ENCODE measurements at places on chromosomes 6 and 20.

DNA sequence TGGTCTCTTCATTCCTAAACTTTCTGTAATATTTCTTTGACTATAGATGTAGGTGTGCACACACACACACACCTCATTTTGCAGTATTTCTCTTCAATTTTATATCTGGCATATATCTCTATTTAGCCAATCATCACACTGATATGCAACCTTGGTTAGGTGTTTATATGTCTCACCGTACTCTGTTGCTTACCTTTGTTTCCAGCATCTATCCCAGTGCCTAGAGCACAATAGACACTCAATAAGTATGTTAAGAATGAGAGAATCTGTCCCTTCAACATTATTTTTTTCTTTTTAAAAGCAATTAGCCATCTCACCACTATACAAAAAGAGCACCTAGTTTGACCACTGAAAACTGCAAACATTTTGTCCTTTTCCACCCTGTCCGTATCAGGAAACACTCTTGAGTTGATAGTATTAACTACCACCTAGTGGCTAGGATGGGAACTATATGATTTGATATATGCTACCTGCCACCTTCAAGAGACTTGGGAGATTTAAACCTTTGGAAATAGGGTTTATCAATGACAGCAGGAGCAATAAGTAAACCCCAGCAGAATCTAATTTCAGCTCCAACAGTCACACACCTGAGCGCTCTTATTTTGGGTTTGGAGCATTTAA is 48.7 kb upstream of the RSPO3 start:
- DNase-seq, result no peak

DNA sequence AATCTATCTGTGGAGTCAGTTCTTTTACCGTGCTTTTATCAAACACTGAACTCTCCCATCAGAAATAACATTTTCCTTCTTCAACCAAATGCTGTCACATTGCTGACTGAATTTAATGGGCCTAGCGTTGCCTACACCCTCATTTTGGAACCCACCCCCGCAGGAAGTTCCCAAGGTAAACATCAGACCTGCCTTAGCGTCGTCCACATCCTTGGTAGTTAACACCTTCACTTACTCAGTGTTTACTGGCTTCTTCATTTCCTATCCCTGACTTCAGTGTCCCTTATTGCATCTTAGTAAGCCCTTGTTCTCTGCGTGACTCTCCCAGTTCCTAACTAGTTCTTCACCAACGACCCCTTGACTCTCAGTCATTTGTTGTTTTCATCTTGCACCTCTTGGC is 491.4 kb upstream of the SOX4 start:
- no peak for DNase-seq

DNA sequence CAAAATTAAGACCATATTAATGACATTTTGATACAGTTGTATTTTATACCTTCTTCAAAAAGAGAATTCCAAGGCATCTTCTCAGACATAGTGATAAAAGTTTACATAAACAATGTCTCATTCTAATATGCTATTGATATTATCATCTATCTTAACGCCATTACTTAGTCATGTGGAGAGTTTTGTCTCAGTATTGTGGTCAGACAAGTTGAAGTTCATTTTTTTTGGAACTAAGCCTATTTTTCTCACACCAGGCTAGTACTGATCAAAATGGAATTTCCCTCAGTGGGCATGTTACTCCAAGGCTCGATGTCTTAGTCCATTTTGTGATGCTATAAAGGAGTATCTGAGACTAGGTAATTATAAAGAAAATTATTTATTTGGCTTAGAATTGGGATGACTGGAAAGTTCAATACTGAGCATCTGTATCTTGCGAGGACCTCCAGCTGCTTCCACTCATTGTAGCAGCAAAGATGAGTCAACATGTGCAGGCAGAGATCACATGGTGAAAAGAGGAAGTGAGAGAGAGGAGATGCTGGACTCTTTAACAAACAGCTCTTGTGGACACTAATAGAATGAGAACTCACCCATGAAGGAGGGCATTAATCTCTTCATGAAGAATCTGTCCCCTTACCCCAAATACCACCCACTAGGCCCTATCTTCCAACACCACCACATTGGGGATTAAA is 825.5 kb upstream of the MANEA start:
- DNase-seq, result no peak

DNA sequence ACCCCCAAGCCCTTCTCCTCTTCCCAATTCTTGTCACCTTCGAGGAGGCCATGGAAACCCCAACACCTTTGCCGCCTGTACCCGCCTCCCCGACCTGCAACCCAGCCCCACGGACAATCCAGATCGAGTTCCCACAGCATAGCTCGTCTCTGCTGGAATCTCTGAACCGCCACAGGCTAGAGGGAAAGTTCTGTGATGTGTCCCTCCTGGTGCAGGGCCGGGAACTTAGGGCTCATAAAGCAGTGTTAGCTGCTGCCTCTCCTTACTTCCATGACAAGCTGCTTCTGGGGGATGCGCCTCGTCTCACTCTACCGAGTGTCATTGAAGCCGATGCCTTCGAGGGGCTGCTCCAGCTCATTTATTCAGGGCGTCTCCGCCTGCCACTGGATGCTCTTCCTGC is 675 bp downstream of the ZBTB9 start:
- no peak for DNase-seq

DNA sequence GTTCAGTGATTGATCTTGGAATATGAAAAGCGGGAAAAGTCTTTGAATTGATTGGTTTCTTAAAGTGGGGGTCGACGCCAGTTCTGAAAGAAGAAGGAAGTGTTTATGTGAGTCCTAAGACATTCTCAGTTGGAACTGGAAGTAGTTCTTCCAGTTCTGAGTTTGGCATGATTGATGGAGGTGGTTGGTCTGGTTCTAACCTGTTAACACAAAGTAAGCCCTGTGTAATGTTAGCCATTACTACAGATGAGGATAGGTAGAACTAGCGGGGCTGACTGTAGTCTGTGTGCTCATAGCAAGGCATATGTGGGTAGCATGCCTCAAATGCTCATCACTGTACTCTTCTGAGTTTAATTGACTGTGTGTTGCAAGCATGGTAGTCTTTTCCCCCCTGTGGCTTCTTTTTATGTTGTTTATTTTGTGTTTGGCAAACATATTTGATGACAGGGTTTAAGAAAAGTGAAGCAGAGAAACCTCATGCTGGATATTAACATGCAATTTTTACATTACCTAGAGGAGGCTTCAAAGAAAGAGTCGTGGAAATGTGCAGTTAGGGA is 24.9 kb downstream of the CITED2 start:
- no peak for DNase-seq

DNA sequence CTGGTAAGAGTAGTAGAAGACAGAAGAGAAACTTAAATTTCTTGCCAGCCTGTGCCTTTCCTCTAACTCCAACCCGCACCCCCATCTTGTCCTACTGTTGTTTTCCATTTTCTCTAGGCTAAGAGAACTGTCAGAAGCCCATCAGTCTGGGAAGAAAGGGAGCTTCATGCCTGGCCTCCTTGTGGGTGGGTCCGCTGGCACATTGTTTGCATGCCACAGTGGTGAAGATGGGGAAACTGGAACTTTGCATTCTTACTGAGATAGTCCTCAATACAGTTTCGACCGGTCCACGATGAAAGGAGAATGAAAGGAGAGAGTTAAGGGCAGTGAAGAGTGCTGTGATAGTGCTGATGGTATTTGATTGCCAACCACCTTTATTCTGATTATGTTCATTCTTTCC is 103.1 kb downstream of the TCP11 start:
- no peak for DNase-seq

DNA sequence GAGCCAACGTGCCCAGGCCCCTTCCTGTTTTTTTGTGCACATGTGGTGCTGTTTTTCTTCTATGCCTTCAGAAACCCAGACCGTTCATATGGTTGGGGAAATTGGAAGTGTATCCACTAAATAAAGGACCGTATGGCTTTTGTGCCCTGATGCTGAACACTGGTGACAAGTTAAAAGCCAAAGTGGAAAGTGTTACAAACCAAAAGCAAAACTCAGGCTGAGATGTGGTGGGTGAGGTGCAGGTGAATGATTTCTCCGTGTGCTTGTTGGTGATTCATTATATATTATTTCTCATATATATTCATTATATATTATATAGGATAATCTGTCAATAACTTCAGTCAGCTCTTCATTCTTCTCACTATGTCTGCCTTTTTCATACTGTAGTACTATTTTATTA is 148.6 kb downstream of the SOBP start:
- no peak for DNase-seq

GRCh38 chr6:159178847-159179246 is 9.6 kb downstream of the FNDC1 start:
- DNase-seq, result no peak

- no peak for DNase-seq
Observed at GRCh38 chr6:169244684-169245383, 8.8 kb downstream of the THBS2 start.

DNA sequence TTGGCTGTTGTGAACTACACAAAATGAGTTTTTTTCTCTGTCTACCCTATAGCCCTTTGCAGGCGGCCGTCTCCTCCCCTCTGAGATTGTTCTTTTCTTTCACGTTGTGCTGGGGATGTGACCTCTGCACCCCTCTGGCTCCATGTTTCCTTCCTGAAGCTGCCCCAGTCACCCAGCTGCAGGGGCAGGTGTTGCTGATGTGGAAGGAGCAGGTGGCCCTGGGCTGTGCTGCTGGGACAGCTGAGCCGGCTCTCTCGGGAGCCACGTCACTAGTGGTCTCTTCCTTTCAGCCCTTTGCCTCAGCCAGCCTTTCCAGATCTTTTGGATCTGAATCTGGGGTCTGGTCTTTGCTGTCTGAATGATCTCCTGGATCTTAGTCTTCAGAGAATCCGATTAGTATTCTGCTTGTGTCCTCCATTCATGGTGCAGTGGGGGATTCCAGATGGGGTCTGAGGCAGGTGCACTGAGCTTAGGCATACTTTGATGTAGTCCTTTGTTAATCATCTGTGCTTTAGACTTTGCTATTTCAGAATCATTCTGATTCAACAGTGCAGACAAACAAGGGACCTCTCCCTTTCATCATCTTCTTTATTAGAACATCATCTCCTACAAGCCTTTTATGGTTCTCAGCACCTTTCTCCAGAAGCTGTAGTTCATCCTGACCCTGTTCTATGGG is 31.4 kb downstream of the TMEM181 start:
- DNase-seq, result no peak

DNA sequence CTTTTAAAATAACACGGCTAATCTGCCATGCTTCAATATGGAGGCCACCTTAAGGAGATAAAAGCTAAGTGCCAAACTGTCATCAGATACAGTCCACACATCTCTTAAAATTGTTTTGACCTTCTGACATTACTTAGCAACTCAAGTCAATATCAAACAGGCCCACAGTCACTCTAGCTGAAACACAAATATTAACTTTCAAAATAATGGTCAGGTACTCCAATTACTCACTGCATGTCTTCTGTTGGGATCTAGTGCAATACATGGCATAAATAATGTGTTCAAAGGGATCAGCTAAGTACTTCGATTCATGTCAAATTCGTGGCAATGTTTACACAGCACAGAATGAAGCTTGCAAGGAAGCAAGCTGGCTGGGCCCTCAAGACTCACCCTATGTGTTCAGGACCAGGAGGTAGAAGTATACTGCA is 133.9 kb upstream of the BEND6 start:
- DNase-seq, result no peak

DNA sequence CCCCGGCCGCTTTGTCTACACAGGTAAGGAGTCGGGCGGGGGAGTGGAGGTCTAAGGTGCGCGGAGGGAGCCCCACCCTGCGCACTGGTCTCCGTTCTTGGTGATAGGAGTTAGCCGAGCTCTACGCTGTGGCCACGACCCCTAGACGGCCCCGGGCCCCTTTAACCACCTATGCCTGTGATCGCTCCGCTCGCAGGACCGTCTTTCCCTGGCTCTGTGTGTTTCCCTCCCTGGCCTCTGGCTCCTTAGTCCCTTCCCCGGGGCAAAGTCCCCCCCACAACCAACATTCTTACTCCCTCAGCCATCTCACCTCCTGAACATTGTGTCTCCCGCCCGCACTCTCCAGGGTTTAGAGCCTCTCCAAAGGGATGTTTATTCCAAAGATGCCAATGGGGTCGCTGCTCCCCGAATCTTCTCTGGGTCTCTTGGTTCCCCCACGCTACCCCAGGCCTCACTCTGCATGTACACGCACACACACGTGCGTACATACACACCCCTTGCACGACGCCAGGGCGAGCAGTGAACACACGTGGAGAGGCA is 50.4 kb downstream of the CPXM1 start:
- no peak for DNase-seq

GRCh38 chr6:18820725-18821124 is 433.6 kb downstream of the RNF144B start:
- DNase-seq, result no peak

DNA sequence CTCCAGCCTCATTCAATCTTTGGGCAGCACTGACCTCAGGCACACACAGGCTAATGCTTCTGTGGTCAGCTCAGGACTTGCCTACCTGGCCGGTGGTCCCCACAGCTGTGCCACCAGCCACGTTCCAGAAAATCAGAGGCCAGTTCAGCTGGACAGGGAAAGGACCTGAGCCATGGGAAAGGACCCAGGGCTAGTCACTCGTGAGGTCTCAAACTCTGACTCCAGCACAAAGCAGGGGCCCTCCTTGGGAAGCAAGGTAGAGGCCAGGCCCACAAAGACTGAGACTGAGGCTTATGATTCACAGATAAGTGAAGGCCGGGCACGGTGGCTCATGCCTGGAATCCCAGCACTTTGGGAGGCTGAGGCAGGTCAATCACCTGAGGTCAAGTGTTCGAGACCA is 22.4 kb upstream of the HELZ2 start:
- no peak for DNase-seq

GRCh38 chr6:165889636-165890403 is 226.8 kb upstream of the PDE10A start:
- DNase-seq, result no peak

DNA sequence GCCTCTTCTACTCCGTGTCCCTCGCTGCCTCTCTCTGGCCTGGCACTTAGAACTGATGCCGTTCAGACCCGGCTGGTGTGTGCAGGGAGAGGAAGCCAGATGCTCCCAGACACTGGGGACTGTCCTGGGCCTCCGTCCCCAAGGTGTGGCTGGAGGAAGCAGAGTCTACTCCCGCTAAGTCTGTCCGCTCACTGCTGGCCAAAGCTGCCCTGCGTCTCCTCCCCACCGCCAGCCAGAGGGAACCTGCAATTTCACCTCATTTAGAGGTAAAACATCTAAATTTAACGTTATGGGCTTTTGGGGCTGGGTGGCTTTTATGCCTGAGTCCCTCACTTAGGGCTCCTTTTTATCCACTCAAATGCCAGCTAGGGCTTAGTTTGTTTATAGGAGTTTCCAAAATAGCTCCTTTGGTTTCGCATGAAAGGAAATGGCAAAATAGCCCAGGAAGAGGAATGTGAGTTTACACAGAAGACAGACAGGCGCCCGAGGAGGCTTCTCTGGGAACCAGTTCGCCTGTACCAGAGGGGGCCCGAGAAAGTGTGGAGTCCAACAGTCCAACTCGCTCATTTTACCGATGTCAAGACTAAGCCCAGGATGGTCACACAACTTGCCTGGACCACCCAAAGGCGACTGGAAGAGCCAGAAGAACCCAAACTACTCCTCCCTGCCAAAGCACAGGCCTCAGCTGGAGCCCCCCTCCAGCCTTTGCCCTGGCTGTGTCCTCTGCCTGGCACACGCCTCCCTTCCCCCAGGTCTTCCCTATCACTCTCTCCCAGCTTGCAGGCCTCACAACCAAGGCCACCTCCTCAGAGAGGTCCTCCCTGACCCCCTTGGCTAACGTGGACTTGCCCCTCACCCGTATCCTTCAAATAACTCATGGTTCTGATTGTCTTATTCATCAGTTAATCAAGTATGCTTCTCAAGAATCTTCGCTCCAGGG is 54.5 kb downstream of the RIPOR3 start:
- no peak for DNase-seq
